IPS DF 6.9 (cell line): ENCODE measurements at places on chromosomes 4 and X.

- DNase-seq = no peak
These were observed 110.7 kb upstream of the TLR3 start for GRCh38 chr4:185958094-185958747.

- DNase-seq = no peak
These were observed 12.4 kb downstream of the BOD1L1 start for GRCh38 chr4:13615161-13615560.

DNA sequence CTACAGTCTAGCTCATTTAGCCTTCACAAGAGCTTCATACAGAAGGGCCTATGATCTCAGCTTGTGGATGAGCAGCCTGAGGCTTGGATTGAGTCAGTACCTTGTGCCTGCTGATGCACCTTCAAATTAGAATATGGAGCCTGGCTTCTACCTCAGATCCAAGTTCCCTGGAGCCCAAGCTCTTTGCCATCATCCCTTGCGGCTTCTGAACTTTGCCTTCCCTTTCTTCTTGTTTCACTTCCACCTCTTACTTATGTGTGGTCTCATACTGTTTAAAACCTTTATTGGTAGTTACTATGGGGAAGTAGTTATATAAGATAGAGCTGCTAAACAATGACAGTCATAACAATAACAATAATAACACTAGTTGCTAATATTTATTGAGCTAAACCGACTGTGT is 84.3 kb upstream of the AFF2 start:
- DNase-seq = no peak

DNA sequence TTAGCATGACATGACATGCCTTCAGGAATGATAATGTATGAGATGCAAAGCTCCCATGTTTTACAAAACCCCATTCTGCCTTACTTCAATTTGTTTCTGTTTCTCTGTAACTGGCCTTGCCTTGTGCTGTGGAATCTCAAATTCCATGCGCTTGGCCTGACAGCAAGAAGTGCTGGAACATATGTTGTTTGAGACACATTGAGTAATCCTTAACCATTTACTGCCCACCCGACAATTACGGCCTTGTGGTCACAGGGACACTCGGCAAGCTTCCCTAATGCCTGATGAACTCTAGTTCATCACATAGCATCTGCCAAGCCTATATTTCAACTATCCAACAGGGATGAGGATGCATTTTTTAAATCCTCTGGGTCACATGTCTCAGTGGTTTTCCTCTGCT is 226.4 kb upstream of the CASK start:
- no peak for DNase-seq

DNA sequence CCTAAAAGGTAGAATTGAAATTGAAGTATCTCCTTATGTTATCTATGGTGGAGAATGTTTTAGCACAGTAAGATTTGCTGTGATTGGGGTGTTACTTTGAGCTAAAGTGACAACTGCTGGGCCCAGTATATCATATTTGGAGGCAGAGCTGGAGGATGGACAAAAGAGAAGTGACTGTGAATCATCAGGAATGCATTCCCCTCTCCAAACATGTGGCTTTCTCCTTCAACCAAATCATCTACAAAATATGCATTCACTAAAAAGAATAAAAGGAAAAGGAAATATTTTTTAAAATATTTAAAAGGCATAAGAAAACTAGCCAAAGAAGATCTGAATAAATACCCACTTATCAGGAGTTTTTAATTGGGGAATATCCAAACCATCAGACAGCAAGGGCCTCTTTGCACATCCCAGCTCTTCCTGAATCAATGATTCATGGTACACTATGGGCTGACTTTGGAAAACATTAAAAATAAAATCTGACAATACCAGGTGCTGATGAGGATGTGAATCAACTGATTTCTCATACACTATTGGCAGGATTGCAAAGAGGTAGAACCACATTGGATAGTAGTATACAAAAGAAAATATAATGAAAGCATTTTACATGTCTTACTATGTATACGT is 671.7 kb upstream of the NR3C2 start:
- no peak for DNase-seq

GRCh38 chrX:31213941-31214340 is 142.1 kb upstream of the FTHL17 start:
- no peak for DNase-seq

- peak; percentile 7 for DNase-seq
These were observed 201.3 kb upstream of the GNPDA2 start for GRCh38 chr4:44927399-44928380.

DNA sequence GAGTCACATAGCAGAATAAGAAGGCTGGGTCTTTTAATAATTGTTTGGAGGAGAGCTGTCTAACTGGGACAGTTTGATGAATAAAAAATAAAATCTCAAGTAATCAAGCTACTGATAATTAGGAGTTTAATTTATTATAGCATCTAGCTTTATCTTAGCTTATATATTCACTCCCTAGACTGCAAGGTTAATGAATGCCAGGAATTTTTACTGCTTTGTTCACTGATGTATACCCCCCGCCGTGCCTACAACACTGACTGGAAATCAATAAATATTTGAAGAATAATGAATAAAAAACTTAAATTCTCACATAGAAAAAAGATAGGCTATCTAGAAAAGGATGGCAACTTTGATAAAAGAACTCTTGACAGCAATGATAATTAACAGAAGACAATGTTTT is 59.7 kb downstream of the IQCM start:
- DNase-seq = no peak
